ENCODE measurements at places on chromosomes 16 and 17.

DNA sequence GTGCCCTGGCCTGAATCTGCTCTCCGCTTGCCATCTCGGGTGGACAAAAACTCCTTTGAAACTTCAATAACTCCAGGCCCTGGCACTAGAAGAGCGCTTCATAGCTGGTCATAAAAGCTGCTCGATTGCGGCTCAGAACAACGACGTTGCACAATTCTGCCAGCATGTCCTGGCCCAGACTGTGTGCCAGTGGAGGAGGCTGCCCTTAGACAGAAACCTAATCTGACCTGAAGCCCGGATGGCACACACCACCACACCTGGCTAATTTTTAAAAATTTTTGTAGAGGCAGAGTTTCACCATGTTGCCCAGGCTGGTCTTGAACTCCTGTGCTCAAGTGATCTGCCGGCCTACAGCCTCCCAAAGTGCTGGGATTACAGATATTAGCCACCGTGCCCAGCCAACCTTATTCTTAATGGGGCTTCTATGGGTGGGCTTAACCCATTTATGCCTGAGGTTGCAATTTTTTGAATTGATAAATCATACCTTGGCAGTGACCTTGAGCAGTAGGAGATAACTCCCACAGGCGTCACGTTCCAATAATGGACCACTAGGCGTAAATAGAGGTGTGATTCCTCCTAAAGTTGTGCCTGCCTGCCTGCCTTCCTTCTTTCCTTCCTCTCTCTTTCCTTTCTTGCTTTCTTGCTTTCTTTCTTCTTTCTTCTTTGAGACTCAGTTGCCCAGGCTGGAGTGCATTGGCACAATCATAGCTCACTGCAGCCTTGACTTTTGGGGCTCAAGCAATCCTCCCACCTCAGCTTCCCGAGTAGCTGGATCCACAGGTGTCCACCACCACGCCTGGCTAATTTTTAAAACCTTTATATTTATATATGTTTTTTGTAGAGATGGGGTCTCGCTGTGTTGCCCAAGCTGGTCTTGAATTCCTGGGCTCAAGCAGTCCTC, 1.1 kb upstream of the PPL start:
- DNase-seq, result no peak

GRCh38 chr17:36933512-36934143, 3.6 kb upstream of the LHX1 start:
- no peak for DNase-seq

DNA sequence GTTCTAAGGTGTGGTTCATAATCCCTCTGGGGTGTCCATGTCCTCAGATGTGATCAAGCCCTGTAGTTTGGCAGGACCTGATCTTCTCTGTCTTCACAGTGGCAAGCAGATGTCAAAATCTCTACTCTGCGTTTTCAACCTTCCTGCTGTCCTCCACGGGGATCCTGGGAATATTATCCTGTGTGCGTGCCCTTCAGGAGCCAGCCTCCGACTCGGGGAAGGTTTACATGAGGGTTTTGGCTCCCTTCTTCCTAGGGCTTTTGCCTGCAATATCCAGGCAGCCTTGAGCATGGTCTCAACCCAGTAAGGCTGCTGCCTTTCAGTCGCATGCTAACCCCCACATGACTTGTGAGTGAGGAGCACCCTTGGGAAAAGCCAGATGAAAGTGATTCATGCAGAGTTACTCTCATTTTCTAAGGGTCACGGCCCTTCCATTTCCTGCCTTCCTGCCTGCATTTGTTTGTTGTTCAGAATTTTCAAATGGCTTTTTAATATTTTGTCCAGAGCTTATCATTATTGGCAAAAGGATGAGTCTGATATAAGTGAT, 202.2 kb upstream of the CHMP6 start:
- no peak for DNase-seq

GRCh38 chr16:61926766-61927165, 109.5 kb downstream of the CDH8 start:
- DNase-seq, result no peak

GRCh38 chr16:5036228-5037156, 2.8 kb upstream of the NAGPA start:
- no peak for DNase-seq

DNA sequence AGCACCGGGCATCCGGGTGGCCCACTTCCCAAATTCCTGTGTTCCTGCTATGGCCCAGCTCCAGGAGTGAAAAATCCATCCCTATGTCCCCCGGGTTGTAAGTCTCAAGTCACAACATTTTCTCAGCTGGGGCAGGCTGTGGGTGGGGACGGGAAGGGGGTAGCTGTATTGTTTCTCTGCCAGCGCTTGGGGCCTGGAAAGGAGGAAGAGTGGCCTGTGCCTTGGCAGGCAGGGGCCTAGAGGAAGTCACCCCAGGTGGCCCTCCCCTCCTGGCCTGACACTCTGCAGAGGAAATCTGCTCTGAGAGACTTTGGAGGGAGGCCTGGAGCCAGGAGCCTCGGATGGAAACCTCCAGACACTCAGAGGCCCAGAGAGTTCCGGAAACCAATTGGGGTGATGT, 10.6 kb upstream of the SCN4A start:
- DNase-seq, result no peak

DNA sequence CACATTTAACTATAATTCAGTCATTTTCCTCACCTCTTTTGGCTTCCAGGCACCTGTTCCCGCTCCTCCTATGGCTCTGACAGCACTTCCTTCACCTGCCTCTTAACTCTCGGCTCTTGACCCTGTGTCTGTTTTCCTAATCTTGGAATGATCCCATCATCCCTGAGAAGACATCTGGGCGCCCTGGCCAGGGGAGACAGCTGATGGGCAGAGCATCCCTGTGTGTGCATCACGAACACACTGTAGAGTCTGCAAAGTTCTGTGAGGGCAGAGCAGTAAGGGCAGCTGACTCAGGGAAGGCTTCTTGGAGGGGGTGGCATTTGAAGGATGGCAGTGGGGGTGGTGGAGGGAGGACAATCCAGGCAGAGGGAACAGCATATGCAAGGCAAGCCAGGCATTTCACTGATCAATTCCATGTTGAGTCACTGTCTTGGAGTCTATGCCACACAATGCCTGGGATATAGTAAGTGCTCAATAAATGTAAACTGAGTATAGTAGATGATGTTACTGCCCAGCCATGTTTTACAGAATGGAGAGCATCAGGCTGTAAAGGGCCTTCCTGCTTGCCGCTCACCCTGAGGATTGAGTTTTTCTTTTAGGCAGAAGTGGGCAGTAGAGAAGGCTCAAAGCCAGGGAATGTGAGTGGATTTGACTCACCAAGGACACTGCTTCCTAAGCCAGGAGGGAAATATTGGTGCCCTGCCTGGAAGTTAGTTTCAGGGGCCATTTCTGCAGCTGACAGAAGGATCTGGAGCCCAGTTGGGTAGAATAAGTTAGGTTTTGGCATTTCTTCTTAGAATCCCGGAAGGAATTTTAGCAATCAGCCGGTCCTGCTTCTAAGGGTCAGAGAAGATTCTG, 5.8 kb upstream of the RAB11FIP4 start:
- no peak for DNase-seq

DNA sequence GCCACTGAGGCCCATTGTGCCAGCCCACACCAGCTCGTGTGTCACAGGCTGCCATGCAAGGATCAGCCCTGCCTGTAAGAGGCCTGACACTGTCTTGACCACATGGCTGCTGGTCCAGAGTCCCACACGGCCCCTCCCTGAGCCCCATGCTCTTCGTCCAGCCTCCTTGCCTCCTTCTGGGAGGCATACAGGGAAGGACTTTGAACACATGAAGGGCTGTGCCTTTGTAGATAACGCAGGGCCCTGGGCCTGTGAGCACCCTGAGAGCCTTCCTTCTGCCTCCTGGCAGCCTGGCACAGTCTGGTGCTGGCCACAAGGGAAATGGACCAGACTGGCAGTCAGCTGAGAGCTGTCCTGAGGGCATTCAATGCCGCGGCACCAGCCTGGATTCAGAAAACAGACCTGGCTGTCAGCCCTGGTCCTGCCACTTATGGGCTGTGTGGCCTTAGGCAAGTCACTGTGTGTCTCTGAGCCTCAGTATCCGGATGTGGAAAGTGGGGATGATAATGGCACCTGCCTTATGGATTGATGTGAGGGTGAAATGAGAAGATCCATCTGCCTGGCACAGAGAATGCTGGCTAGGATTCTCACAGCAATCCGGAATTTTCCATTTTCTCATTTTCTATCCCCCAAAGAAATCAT, 19.2 kb upstream of the SPNS2 start:
- no peak for DNase-seq

DNA sequence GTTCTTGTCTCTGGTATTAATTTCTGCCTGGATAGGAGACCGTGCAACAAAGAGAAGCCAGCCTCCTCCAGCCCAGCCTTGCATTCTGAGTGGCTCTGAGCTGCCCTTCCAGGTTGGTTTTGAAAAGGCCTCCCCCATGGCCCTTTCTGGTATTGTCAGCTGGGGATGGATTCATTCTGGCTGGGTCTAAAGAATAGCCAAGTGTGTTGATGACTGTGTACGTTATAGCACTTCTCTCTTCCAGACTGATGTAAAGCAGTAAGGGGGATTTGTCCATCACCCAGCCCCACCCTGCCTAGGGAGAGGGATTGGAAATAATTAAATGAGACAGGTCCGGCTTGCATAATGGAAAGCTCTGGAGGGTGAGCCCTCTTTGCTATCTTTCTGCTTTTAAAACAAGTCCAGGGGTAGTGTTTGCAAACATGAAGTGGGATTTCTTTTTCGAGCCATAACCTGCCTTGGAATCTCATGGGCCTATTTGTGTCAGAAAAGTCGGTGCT, 146.4 kb downstream of the MSI2 start:
- DNase-seq, result no peak

GRCh38 chr17:17782523-17783115, 54.2 kb downstream of the SREBF1 start:
- DNase-seq, result no peak

- no peak for DNase-seq
Observed at GRCh38 chr17:4974115-4974670, 6.6 kb upstream of the SPAG7 start.

- peak; percentile 51 for DNase-seq
Observed at GRCh38 chr17:83199500-83200201, 120.2 kb downstream of the METRNL start.

- DNase-seq, result no peak
Observed at GRCh38 chr16:82523815-82524214, 103.0 kb upstream of the CDH13 start.

- no peak for DNase-seq
Observed at GRCh38 chr16:87156195-87156594, 161.0 kb downstream of the C16orf95 start.

DNA sequence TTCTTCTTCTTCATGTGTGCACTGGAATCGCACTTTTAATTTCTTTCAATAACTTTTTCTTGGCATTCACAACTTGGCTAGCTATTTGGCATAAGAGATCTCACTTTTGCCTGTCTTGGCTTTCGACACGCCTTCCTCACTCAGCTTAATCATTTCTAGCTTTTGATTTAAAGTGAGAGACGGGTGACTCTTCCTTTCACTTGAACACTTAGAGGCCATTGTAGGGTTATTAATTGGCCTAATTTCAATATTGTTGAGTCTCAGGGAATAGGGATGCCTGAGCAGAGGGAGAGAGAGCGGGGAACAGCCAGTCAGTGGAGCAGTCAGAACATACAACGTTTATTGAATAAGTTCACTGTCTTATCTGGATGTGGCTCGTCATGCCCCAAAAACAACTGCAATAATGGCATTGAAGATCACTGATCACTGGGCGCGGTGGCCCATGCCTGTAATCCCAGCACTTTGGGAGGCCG, 200.3 kb downstream of the SEC14L1 start:
- DNase-seq, result no peak

DNA sequence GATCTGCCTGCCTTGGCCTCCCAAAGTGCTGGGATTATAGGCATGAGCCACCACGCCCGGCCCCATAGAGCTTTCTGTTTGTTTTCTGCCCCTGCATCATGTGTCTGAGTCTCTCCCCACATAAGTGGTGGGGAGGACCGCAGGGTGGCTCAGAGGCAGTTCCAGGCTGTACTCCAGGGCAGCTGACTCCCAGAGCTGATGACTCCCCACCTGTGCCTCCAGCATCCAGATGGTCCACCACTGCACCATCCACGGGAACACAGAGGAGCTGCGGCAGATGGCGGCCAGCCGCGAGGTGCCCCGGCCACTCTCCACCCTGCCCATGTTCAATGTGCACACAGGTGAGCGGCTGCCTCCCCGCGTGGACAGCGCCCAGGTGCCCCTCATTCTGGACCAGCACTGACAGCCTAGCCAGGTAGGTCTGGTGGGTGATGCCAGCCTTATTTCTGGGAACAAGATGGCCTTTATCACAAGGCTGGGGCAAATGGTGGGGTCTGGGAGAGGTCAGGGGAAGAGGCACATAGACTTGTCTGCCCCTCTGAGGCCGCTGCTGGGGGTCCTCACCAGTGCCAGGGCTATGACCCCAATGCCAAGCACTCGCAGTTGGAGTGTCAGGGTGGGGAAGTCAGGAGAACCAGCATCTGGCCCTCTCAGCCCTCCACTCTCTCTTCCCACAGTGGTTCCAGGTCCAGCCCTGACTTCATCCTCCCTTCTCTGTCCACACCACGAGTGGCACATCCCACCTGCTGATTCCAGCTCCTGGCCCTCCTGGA, 9.4 kb downstream of the SGCA start:
- no peak for DNase-seq

- no peak for DNase-seq
Observed at GRCh38 chr17:69134112-69134511, 7.6 kb downstream of the ABCA6 start.

Measured in CD4-positive, alpha-beta T cell treated with Interleukin-12 subunit alpha and Interleukin-12 subunit beta, for 1 hour (primary cell).